ENCODE measurements at places on chromosomes 1 and 21.

DNA sequence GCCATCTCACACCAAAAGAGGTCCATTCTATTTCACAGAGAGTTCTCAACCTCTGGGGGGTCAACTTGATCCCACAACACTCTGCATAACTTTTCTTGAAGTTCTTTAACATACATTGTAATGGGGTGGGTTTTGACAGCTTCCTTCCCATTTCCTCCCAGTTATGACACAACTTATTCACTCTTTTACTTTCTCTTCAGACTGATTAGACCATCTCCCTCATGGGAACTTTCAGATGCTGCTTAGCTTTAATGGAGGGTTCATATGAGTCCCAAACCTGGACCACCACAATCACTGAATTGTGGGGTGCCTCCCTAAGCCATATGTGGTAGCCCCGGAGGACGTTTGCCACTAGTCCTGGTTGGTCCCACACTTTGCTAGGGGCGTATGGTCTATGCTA, 28.3 kb upstream of the KCNJ15 start:
- DNase-seq, result no peak

- DNase-seq, result no peak
Observed at GRCh38 chr1:241775021-241775420, 73.0 kb upstream of the EXO1 start.

DNA sequence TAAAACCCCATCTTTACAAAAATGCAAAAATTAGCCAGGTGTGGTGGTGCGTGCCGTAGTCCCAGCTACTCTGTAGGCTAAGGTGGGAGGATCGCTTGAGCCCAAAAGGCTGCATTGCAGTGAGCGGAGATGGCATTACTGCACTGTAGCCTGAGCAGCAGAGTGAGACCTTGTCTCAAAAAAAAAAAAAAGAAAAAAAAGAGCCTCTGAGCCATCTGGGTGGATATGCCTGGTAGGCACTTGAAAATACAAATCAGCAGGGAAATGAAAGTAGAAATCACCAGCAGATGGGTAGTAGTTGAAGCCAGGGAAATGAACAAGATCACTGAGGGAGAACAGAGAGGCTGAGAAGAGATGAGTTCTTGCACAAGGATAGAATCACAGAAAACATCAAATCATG, 131.0 kb upstream of the HMCN1 start:
- no peak for DNase-seq

- DNase-seq, result no peak
Observed at GRCh38 chr21:42112238-42112637, 41.1 kb downstream of the UMODL1 start.

DNA sequence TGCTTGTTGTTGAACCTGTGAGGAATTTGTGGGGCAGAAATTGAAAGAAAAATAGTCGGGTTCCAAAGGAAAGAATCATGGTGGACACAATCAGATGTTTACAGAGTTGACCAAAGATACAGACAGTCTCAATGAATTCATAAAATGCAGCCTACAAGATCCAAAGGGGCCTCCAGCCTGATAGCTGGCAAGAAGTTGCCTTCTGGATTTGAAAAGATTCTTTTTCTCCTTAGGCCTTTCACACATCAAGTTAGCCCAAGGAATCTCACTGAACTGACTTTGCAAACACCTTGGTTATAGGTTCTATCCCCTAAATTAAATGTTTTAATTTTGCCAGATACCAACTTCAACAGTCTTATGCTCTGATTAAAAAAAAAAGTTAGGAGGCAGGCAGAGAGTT, 21.5 kb downstream of the SLAMF1 start:
- DNase-seq, result no peak

- DNase-seq, result no peak
Observed at GRCh38 chr1:60573726-60574409, 500.3 kb upstream of the C1orf87 start.

DNA sequence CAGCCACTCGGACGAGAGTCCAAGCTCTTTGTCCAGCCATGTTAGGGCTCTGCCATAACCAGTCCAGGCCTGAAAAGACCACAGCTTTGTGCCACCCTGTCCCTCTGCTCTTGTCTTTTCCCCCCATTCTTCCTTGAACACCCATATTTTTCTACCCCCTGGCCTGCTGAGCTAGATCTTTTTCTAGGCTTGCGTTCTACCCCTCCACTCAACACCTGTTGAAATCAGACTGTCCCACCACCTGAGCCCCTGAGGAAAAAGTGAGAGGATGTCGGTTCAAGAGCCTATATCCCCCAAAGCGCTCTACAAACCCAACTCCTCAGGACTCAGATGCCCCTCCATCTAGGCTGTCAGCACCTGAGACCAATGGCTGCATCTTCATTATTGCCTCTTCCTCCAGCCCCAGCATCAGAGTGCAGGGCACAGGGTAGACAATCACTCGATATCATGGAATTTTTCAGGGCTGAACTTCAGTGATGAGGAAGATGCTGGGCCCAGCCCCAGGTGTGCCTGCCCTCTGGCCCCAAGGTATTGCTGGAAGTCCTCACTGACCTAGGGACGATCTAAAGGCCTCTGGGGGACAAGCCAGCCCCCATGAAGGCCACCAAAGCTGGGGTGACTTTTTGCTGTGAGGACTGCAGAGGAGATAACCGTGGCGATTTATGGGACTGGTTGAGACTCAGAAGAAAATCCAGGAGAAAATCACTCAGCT, 75.3 kb downstream of the CD247 start:
- no peak for DNase-seq

DNA sequence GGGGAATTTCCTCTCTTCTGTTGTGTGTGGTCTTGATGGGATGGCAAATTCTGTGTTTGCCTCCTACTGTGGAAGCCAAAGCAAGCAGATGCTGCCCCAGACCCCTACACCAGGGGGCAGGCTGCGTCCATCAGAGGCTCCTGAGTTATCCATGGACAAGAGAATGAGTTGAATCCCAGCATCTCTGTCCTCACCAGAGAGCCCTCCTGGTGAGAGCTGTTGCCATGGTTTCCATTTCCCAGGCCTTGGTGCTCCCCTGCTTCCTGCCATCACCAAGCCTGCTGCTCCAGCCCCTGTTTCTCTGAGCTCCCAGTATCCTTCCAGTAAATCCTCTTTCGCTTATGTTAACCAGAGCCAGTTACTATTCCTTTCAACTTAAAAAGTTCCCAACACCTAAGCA, 20.4 kb upstream of the GNG12 start:
- peak; percentile 76 for DNase-seq

DNA sequence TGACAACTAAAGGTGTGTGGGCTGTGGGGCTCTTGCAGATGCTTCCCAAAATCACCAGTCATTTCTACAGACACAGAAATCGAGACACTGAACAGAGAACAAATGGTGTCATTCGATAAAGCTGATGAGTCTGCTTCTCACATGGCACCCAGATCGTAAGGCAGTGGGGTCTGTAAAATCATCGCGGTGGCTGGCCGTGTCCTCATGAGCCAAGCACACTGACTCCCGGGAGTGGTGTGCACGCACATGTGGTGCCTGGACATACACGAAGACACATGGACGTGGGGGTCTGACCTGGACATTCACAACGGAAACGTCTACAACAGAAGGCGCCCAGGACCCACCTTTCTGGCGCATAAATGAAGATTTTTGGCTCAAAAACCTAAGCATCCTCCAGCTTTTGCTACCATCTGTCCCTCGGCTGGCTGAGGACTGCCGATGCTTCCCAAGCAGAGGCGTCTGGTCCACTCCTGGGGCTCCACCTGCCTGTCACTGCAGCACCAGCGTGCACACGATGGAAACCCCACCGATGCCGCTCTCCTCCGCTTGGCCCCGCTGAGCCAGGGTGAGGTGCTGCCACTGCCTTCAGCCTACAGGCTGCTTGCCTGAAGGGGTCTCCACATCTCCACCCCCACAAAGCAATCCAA, 6.8 kb downstream of the SMIM1 start:
- no peak for DNase-seq

GRCh38 chr1:154414606-154415005, 9.5 kb downstream of the IL6R start:
- DNase-seq, result no peak

GRCh38 chr1:168362991-168363390, 82.3 kb downstream of the TBX19 start:
- DNase-seq, result no peak

DNA sequence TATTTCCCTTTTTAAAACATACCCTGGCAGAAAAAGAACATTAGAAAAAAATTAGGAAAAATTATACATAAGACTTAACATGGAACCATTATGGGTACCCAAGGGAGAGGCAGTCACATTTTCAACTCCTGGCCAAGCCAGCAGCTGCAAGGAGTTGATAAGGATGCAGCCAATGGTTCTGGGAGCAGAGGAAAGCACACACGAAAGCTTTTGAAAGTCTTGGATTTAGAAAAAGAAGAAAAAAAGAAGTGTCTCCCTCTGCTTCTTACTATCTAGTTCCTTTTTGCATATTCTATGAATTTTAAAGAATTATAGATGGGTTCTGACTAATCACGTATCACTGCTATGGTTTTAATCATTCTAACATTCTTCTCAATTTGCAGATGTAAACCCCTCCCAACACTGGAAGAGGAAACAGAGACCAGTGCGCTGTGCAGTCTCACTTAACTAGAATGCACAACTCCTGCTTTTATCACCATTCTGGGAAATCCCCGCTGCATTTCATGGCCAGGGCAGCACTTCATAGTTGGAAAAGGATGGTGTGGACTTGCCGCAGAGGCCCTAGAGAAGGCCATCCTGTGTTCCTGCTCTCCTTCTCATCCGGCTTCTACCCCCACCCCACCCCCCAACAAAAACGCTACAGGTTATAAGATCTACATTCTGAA, 2.7 kb upstream of the CD58 start:
- no peak for DNase-seq
